ENCODE measurements at places on chromosomes 6 and 20.

DNA sequence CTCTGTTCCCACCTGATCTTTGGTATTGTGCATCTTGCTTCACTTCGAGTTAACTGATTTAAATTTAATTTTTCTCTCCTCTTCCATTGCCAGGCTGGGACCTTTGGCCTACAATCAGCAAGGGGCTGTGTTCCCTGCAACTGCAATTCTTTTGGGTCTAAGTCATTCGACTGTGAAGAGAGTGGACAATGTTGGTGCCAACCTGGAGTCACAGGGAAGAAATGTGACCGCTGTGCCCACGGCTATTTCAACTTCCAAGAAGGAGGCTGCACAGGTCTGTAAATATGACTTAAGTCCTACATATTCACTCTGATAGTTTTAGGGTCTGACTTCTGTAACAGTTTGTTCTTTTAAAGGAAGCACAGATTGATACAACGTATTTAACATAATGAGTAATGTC, 412.4 kb downstream of the ARHGAP18 start:
- H3K27ac ChIP-seq = no peak overlapping the region
- no peaks in the 10 kb centered on the region for H3K4me1 ChIP-seq
- no peaks in the 10 kb centered on the region for H3K36me3 ChIP-seq
- DNase-seq = no peak
- H3K27me3 ChIP-seq = no peaks in the 10 kb centered on the region
- H3K4me3 ChIP-seq = no peak overlapping the region

DNA sequence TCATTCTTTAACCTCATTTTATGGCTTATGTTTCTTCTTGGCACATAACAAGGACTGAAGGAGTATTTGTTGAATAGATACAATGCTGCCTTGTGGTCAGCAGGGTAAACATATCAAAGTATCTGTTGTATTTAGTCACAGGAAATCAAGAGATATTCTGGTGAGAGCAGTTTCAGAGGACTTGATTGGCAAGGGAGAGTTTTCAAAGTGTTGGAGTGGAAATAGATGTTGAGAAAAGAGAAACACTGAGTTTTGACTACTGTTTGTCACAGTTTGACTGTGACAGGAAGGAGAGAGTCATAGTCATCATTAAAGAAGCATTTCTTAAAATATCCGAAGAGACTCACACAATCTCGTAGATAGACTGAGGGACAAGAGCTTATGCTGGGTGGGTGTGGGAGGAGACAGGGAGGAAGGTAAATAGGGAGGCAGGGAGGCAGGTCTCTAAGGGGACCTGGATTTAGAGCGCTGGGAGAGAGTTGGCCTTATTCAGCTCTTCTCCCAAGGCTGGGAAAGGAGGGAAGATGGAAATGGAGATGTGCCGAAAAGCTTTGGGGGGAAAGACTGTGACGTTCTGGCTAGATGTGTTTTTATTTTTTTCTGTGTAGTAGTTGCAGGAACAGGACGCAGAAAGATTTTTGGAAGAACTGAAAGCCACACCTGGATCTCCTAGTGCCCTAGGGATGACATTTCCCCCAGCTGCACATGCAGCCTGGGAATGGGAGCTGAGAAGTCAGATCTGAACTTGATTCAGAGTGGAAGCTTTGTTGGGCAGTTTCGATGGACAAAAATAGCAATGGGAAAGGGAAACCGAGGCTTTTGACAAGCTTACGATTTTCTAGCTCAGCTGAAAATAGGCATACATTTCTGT, 65.0 kb upstream of the IFNGR1 start:
- no peak overlapping the region for H3K27ac ChIP-seq
- no peak for DNase-seq
- no peaks in the 10 kb centered on the region for H3K27me3 ChIP-seq
- H3K36me3 ChIP-seq = no peaks in the 10 kb centered on the region
- no peak overlapping the region for H3K4me3 ChIP-seq

GRCh38 chr6:163923658-163924411, 509.3 kb downstream of the QKI start:
- no peaks in the 10 kb centered on the region for H3K27me3 ChIP-seq
- no peaks in the 10 kb centered on the region for H3K36me3 ChIP-seq
- DNase-seq = no peak
- no peak overlapping the region for H3K27ac ChIP-seq

GRCh38 chr20:13995841-13996240, 525 bp downstream of the MACROD2 start:
- no peak overlapping the region for H3K4me3 ChIP-seq
- H3K27me3 ChIP-seq = no peaks in the 10 kb centered on the region
- H3K36me3 ChIP-seq = no peaks in the 10 kb centered on the region

DNA sequence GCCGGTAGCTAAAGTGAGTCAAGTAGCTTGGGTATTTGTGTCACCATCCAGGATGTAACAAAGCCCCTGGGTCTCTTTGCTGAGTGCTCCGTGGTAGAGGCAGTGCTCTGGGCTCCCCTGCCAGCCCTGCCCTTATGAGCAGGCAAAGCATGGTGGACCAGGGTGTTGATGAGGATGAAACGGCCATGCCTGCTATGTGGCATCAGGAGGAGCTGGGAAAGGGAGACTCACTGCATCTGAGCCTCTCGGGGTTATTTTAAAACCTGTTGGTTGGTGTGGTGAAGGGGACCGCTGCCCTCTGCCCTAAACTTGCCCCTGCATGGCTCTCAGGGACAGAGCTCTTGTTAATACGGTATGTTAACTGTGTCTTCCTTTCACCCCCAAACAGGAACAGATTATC, 143.1 kb downstream of the DTNBP1 start:
- H3K27me3 ChIP-seq = no peaks in the 10 kb centered on the region
- DNase-seq = no peak
- peaks cover 72% of the 10 kb centered on the region for H3K36me3 ChIP-seq
- H3K27ac ChIP-seq = no peak overlapping the region
- H3K4me3 ChIP-seq = no peak overlapping the region

- DNase-seq = no peak
- H3K27ac ChIP-seq = no peak overlapping the region
- no peaks in the 10 kb centered on the region for H3K27me3 ChIP-seq
- no peaks in the 10 kb centered on the region for H3K4me1 ChIP-seq
Measured at GRCh38 chr6:156250593-156250992, 526.6 kb upstream of the ARID1B start.

DNA sequence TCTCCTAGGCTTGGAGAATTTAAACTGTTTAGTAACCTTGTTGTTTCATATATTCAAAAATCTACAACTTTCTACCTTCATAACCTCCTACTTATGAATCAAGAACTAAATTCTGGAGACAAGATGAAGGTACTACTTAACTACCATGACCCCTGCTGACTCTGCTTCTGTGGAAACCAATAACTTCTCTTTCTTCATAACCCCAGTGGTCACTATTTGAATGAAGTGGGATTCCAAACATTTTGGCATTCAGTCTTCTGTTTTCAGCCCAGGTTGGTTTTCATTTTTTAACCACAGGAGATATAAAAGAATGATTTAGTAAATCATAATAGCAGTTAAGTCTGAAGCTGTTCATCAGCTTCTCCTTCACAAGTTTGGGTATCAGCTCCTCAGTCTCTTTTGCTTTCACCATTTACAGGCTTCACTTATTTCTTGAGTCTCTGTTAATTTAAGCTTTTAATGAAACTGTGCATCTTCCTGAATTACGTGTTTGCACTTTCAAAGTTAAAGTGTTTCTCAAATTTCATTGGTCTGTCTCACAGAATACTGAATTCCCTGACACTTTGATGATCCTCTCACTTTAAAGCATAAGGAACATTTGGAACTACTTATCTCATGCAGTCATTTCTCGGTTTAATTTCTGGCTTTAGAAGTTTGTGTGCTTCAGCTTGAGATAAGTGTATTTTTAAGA, 9.5 kb downstream of the SENP6 start:
- peaks cover 3% of the 10 kb centered on the region for H3K36me3 ChIP-seq
- DNase-seq = no peak
- H3K27me3 ChIP-seq = no peaks in the 10 kb centered on the region

GRCh38 chr6:159473475-159474263, 219.4 kb downstream of the SOD2 start:
- H3K27ac ChIP-seq = no peak overlapping the region
- H3K36me3 ChIP-seq = no peaks in the 10 kb centered on the region
- DNase-seq = no peak
- H3K4me1 ChIP-seq = no peaks in the 10 kb centered on the region

GRCh38 chr6:117074672-117075071, 190.7 kb upstream of the VGLL2 start:
- H3K27me3 ChIP-seq = no peaks in the 10 kb centered on the region
- no peaks in the 10 kb centered on the region for H3K4me1 ChIP-seq
- H3K36me3 ChIP-seq = no peaks in the 10 kb centered on the region
- no peak overlapping the region for H3K4me3 ChIP-seq

GRCh38 chr6:166988674-166989201, 10.5 kb upstream of the CEP43 start:
- no peak overlapping the region for H3K27ac ChIP-seq
- H3K27me3 ChIP-seq = no peaks in the 10 kb centered on the region
- H3K36me3 ChIP-seq = no peaks in the 10 kb centered on the region
- no peak for DNase-seq

DNA sequence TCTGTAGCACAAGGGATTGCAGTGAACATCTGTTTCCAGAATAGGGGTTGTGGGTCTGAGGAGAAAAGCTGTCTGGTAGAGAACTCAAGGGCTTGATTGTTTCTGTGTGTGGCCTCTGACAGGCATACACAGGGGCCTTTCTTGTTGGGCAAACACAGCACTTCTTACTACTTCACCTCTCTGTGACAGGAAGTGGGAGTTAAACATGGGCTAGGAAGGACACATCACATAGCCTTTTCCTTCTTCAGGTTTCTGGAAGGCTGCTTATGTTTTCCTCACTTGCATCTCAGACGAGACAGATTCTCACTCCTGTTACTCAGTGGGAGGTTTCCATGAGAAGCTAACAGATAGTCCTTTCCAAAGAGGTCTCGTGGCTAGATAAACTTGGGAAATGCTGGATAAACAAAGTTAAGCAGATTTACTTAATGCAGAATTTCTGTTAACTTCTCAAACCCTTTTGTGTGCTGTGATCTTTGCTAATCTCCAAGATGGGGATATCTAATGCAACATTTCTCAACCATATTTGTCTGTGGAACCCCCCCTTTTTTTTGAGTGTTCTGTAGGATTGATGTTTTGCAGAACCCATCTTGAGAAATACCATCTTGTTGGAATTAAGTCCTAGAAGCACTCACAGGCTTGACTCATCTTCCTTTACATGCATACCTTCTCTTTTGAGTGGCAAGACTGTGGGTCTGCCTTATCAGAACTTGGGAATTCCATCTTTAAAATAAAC, 41.9 kb upstream of the RNF8 start:
- no peaks in the 10 kb centered on the region for H3K27me3 ChIP-seq
- H3K4me3 ChIP-seq = no peak overlapping the region
- H3K36me3 ChIP-seq = peaks cover 32% of the 10 kb centered on the region
- no peak for DNase-seq
- peaks cover 6% of the 10 kb centered on the region for H3K4me1 ChIP-seq
- H3K27ac ChIP-seq = no peak overlapping the region

DNA sequence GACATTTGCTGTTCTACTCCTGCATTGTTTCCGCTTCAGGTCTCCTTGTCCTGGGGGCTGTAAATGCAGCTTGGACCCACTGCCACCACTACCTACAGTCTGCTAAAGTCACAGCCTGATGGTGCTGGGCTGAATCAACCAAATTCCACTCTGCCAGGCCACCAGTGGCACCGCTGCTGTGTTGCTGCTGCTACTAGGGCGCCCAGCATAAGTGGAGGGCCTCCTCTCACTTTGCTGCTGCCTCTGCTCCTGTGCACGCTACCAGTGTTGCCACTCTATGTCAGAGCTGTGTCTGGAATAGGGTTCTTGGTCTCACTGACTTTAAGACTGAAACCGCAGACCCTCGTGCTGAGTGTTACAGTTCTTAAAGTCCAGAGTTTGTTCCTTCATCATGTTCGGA, 1.4 kb upstream of the SSR1 start:
- DNase-seq = peak; percentile 7
- H3K4me1 ChIP-seq = peaks cover 16% of the 10 kb centered on the region
- H3K36me3 ChIP-seq = peaks cover 2% of the 10 kb centered on the region
- peak overlapping the region; percentile 82 for H3K27ac ChIP-seq
- no peaks in the 10 kb centered on the region for H3K27me3 ChIP-seq

GRCh38 chr6:26285143-26286134, 79.6 kb upstream of the BTN3A2 start:
- peak overlapping the region; percentile 70 for H3K4me3 ChIP-seq
- DNase-seq = peak; percentile 83
- H3K4me1 ChIP-seq = peaks cover 17% of the 10 kb centered on the region
- H3K36me3 ChIP-seq = no peaks in the 10 kb centered on the region
- no peaks in the 10 kb centered on the region for H3K27me3 ChIP-seq
- H3K27ac ChIP-seq = peak overlapping the region; percentile 97

DNA sequence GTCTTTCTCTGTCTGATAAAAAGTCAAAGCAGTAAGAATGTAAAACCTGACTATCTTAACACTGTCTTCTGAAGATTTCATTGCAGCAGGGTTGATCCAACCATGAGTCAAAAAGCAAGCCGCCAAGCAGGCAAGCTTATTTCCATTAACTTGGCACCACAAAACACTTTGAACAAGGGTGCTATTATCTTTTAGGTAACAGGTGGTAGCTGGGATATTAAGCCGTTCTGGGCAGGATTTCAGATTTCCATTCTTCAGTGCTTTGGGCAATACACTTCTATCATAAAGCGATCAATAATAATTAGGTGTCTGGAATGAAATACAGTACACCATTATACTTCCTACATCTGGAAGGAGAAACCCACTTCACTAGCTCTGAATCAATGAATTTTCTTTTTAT, 181.9 kb downstream of the TBC1D7 start:
- no peak for DNase-seq
- H3K4me3 ChIP-seq = no peak overlapping the region
- no peaks in the 10 kb centered on the region for H3K4me1 ChIP-seq
- no peaks in the 10 kb centered on the region for H3K36me3 ChIP-seq
- no peak overlapping the region for H3K27ac ChIP-seq

DNA sequence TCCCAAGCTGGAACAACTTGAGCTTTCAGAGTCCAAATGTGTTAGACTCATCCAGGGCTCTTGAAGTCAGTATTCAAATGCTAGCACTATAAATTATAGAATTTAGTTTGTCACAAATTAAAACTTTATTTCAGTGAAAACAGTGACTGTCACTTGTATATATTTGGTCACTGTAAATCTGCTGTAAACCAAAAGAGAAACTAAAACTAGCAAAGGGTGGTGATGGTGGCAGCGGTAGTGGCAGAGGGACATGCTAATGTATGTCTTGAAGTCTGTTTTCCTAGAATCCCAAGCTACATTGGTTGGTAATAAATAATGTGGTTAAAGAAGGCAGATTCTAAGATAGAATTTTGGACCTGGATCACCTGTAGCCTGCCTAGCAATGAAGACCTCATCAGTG, 140.4 kb upstream of the CENPW start:
- H3K4me1 ChIP-seq = no peaks in the 10 kb centered on the region
- no peak overlapping the region for H3K4me3 ChIP-seq

- no peak overlapping the region for H3K27ac ChIP-seq
- no peaks in the 10 kb centered on the region for H3K36me3 ChIP-seq
- H3K4me1 ChIP-seq = peaks cover 14% of the 10 kb centered on the region
- no peak overlapping the region for H3K4me3 ChIP-seq
- peak; percentile 46 for DNase-seq
Measured at GRCh38 chr6:26222571-26222970, 135.3 kb downstream of the HFE start.

- no peak overlapping the region for H3K27ac ChIP-seq
- no peak for DNase-seq
- H3K36me3 ChIP-seq = no peaks in the 10 kb centered on the region
- peaks cover 4% of the 10 kb centered on the region for H3K4me1 ChIP-seq
- no peak overlapping the region for H3K4me3 ChIP-seq
- no peaks in the 10 kb centered on the region for H3K27me3 ChIP-seq
Measured at GRCh38 chr6:36631326-36632011, 37.3 kb downstream of the SRSF3 start.

GRCh38 chr20:33419140-33419974, 18.0 kb upstream of the CDK5RAP1 start:
- no peak overlapping the region for H3K4me3 ChIP-seq
- no peak overlapping the region for H3K27ac ChIP-seq
- no peaks in the 10 kb centered on the region for H3K27me3 ChIP-seq

- peaks cover 42% of the 10 kb centered on the region for H3K4me1 ChIP-seq
- no peaks in the 10 kb centered on the region for H3K27me3 ChIP-seq
- H3K4me3 ChIP-seq = no peak overlapping the region
- DNase-seq = no peak
- H3K36me3 ChIP-seq = no peaks in the 10 kb centered on the region
Measured at GRCh38 chr6:157456524-157456829, 75.5 kb downstream of the ZDHHC14 start.

All from natural killer cell (primary cell).